ENCODE measurements at places on chromosomes 2 and 18.

DNA sequence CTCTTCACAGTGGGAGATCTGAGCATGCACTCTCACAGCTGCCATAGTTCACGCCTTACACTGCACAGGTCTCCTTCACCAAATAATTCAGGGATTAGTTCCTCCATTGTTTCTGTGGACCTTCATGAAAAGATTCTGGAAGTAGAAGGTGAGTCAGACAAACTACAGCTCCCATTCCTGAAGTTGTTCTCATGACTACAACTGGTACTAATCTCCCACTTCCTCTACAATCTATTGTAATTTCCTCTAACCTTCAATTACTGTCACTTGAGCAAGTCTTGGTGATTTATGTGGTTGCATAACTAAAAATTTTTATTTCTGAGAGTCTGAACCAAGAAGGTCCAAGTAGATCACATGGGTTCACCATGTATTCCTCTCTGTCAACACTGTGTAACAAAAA lies 128.7 kb downstream of the XIRP2 start:
- no peak for DNase-seq

DNA sequence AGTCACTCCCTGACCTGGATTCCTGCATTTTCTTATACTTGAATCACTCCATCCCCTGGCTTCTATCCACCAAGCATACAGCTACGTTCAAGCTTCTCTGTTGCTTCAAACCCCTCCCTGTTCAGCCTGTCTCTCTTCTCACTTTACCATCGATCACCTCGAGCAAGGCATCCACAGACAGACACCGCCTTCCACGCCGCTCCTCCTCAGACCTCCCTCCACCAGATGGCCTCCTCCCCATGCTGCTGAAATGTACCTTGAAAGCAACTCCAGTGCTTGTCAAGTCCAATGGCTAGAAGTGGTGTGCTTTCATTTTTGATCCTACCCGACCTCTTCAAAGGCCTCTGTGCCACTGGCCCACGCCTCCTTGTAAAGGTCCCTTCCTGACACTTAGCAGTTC lies 131.3 kb upstream of the ACAA2 start:
- DNase-seq = no peak

DNA sequence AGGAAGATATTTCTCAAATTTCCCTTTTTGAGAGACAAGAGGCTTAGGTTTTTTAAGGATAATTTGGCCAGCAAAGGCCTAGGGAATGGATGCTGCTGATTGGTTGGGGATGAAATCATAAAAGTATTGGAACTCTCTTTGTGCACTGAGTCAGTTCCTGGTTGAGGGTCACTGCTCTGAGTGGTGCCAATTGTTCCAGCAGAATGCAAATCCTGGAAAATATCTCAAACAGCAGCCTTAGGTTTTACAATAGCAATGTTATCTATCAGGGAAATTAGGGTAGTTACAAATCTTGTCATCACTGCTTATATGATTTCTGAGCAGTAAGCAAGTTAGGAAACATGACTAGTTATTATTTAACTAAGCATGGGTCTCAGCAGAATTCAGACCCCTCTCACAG lies 96.2 kb downstream of the RAD51AP2 start:
- no peak for DNase-seq

DNA sequence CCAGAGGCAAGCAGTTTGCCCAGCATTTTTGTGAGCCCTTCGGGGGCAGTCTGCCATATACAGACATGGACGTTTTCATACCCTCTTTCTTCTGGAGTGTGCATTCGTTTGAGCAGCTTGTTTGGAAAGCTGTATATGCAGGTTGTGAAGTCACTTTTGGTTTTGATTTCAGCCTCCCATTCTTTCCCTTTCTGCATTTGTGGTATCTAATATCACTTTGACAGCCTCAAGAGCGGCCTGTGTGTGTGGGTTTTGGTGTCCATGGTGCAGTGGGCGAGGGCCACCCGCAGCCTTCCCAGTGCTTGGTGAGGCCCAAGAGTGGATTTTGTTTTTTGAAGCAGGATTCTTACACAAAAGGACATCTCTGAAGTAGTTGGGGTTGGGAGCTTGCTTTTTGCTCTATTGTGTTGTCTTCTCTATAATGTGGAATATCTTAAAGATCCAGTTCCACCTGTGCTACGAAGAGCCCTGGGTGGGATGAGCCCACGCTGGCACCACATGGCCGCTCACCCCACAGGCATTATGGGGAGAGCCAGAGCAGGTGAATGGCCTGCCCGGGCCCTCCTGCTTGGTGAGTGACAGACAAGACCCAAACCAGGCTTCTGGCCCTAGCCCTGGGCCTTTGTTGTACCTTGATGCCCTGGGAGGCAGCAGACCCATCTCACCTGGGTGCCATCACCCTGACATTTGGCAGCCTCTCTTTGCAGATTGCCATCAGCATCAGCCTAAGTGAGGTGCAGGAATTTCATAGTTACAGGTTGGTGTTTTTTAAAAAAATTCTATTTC lies 29.5 kb downstream of the INPP4A start:
- DNase-seq = no peak

DNA sequence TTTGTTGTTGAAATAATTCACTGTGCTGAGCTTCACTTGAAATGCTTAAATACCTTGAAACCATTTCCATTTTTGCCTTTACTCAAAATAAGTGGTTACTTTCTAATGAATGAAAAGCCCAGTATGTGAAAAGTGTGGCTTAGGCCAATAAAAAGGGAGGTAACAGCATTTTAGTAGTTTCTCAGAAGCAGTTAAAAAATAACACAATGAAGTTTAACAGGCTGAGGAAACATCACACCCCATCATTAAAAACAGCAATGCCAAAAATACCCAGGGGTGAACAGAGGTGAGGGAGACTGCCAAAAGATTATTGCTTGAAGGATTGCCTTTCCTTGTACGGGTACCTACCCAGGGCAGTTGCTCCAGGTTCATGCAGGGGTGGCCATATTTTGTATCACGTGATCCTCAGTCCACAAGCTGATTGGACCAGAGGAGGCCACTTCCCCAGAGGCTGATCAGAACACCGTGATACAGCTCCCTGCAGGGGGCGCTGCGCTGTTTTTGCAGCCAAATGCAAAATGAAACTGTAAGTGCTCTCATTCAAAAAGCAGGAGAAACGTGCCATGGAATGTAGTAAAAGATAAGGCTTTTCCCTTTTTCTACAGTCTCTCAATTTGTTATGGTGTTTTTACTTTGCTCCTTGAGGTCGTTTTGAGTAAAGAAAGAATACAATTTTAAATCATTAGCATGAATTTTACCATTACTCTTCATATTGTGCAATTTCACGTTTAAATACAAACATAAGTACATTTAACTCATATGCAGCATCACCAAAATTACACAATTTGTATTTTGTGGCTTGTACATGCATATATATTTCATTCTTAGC lies 70.2 kb upstream of the SH3BP4 start:
- DNase-seq = peak; percentile 29

DNA sequence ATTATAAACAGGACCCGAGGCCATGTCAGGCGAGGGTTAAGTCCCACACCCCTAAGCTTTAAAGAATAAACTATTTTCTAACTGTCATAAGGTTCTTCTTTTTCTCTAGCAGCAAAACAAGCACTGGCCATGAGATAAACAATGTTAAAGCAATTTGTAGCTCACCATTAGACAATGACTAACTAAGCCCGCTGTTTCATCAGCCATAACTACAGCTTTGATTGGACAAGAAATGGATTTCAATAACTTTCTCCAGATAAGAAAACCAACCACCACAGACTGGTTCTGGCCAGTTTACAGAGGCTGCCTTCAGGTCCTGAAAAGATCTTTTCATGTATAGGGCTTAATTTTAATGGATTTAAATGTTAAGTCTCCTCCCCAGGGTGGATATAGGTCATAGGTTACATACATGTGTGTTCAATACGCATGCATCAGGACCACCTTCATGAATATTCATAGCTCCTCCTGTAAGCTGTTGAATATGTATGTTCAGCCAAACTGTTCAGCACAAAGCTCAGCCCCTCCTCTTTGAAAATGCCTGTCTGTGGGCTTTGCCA lies 108.7 kb upstream of the RAB6C start:
- no peak for DNase-seq

DNA sequence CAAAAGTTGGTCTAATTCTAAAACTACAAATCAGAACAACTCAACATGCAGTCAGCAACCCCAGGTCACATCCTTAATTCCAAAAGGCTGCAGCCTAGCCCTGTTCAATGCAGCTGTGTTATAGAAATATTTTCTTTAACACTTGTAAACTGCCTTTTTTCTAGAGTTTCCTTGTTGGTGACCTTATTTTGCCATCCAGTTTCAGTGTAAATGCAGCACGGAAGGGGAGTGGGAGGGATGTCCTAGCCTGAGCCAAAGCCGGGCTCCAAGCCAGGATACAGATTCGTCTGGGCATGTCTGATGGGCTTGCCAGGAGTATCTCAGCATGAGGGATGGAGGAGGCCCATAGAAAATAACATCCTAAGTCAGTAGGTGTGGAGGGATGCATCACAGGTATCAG lies 17.7 kb upstream of the SP3 start:
- no peak for DNase-seq

- DNase-seq = no peak
These were observed 83.5 kb downstream of the AOX1 start for GRCh38 chr2:200669308-200669707.

- DNase-seq = no peak
These were observed 13.2 kb downstream of the ADRA2B start for GRCh38 chr2:96103187-96103601.

DNA sequence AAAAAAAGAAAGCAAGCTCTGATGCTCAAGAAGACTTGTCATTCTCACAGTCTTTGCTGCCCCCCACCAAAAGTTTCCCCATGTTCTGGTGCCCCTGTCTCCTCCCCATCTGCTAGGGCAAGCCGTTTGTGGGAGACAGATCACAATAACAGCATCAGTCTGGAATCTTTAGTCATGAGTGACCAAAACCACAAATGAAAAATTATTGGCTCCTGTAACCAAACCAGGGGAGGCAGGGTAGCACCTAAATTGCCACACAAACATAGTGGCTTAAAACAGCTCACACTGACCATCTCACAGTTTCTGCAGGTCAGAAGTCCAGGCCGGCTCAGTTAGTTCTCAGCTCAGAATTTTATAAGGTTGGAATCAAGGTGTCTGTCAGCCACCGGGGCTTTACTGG lies 9.1 kb upstream of the B3GNT7 start:
- DNase-seq = no peak

GRCh38 chr2:25125189-25125588 lies 43.2 kb downstream of the POMC start:
- no peak for DNase-seq

GRCh38 chr2:42098571-42099437 lies 51.0 kb downstream of the PKDCC start:
- peak; percentile 35 for DNase-seq

DNA sequence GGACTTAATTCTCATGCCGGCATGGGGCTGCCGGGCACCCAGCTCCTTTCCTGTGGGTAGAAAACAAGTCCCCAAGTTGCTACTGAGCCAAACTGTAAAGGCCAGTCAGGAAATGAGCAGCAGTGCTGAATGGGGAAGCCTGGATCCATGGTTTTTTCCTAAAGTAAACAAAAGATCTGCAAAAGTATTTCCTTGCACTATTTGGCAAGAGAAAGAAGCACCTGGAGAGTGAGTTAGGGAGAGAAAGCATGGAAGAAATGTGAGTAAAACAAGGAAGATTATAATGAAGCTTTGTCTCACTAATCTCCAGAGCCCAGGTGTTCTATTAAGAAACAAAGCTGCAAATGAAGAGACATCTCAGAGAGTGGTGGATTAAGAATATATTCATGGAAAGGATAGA lies 117.6 kb downstream of the METTL8 start:
- DNase-seq = no peak

- no peak for DNase-seq
These were observed 17.7 kb upstream of the CHN1 start for GRCh38 chr2:175022923-175023322.

- no peak for DNase-seq
These were observed 103.2 kb downstream of the INHBB start for GRCh38 chr2:120448961-120449810.

GRCh38 chr18:56083523-56084287 lies 495.7 kb upstream of the TCF4 start:
- no peak for DNase-seq

GRCh38 chr2:46173636-46174250 lies 123.5 kb upstream of the EPAS1 start:
- no peak for DNase-seq

GRCh38 chr2:138157372-138157771 lies 193.1 kb downstream of the HNMT start:
- DNase-seq = no peak

- no peak for DNase-seq
These were observed 26.1 kb downstream of the RAB31 start for GRCh38 chr18:9734189-9734588.

DNA sequence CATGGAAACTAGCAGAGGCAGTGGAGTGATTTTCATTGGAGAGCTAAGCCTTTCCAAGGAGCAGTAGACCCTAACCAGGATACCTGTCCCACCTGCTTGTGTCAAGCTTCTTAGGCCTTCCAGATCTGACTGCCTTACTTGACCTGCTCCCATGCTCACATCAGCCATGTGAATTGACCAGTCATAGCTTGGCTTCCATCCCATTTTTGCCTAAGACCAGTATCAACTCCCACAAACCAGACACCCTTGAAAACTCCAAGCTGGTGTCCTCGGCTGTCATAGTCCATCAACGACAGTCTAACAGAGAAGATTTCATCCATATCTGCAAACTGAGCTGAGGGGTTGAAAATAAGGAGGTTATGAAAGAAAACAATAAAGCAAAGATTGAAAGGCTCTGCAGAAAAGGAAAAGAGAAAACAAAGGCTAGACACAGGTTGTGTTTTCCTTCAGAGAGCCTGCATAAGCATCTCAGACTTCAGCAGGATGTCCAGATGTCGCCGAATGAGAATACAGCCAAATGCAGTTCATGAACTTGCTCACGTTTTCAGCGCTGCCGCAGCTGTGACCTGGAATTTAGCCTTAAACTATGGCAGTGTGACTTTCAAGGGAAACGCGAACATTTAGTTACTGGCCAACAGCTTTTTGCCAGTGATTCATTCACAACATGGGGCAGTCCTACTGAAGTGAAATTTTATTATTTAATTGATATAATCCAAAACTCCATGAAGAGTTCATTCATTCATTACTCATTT lies 868.1 kb upstream of the ID2 start:
- DNase-seq = no peak

- DNase-seq = no peak
These were observed 3.9 kb downstream of the IL18R1 start for GRCh38 chr2:102359527-102359926.

Data from GM20000 (cell line).